ENCODE measurements at places on chromosomes 2 and 18. TPM values are rescaled to one million over a fixed set of nuclear protein-coding genes. Genes with fewer than 3 reads are reported as not detected.

GRCh38 chr2:204449977-204450376 lies 95.3 kb upstream of the PARD3B start:
- no peak for DNase-seq

DNA sequence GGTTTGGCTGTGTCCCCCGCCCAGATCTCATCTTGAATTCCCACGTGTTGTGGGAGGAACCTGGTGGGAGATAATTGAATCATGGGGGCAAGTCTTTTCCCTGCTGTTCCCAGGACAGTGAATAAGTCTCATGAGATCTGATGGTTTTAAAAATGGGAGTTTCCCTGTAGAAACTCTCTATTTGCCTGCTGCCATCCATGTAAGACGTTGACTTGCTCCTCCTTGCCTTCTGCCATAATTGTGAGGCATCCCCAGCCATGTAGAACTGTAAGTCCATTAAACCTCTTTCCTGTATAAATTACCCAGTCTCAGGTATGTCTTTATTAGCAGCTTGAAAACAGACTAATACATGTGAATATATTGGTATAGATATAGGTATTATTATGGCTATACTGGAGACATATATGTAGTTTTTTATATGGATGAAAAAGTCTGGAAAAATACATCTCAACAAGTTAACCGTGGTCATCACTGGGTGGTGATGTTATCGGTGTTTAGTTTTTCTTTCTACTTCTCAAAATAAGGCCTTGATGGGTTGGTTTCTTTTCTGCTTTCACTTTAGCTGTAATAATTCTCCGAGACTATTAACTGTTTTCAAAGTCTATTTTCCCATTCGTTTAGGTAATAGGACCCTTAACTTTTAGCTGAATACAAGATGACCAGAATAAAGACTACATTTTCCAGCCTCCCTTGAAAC lies 39.1 kb upstream of the NCOA1 start:
- DNase-seq: no peak

- DNase-seq: no peak
Observed at GRCh38 chr2:128447538-128447995, 128.9 kb upstream of the HS6ST1 start.

DNA sequence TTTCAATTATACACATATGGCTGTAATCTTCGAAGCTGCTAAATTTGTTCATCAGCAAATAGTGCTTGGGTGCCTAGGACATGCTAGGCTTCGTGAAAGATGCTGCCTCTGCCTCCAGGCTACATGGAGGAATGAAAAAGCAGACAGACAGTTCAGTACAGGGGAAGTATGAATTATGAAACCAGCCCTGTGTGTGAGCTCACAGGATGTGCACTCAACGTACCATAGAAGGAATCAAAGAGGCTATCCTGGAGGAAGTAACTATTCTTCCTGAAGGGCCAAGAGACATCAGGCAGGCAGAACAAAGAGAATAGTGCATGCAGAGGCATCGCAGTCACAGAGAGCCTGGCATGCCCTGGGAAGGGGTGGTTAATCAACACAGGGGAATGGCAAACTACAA lies 61.4 kb downstream of the DYM start:
- no peak for DNase-seq

DNA sequence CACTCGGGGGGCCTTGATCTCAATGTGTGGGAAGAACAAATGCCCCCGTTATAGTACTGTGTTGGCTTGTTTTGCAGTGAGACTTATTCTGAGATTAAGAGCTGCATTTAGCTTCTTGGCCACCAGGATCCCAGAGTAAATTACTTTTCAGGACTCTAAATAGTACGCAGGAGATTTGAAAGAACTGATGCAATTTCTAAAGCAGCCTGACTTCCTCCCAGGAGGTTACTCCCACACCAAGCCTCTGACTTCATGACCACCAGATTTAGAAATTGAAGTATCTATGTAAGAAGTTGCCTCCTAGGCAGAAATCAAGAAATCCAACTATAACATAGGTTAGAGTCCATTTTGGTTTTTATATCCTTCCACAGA lies 67.0 kb downstream of the FEZ2 start:
- no peak for DNase-seq

GRCh38 chr18:49707599-49707998 lies 105.7 kb downstream of the ACAA2 start:
- no peak for DNase-seq

- DNase-seq: no peak
Observed at GRCh38 chr18:59923539-59924196, 23.9 kb downstream of the PMAIP1 start.

DNA sequence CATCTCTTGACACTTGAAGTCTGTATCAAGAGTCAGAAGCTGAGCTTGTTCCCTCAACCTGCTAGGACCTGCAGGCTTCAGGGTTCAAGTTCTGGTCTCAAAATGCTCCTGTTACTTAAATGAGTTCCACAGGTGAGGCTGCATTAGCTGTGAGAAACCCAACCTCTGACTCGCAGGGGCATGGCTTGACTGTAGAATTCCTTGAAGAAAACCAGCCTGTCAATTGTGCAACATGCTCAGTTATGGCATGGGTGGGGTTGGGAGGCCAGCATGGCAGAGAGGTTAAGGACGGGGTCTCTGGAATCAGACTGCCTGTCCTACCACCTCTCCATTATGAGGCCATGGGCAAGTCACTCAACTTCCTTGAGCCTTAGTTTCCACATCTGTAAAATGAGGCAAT lies 235.8 kb downstream of the EN1 start:
- no peak for DNase-seq

DNA sequence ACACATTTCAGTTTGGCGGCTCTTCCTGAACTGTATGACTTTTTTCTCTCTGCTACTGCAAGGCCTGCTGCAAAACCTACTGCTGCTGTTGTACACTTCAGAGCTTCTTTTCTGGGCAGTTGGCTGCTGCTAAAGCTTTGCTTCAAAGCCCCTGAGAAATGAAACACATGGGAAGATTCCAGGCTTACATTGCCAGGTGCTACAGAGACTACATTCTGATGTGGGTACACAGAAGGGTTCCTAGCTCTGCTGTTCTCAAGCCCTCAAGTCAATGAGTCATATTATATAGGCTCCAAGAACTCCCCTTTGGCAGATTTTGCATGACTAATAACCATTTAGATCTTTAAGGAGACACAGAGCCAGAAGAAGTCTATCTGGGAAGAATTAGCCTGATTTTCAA lies 12.9 kb upstream of the PGAP1 start:
- no peak for DNase-seq

DNA sequence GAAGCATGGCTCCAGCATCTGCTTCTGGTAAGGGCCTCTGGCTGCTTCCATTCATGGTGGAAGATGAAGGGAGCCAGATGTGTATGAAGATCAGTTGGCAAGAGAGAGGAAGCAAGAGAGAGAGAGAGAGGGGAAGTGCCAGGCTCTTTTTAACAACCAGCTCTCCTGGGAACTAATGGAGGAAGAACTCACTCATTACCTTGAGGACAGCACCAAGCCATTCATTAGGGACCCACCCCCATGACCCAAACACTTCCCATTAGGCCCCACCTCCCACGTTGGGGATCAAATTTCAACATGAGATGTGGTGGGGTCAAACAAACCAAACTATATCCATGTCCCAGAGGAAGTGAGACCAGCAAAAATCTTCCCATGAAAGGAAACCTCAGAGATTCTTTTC lies 124.8 kb upstream of the SIX2 start:
- no peak for DNase-seq

The UGT1A5 gene
- not detected for polyA plus RNA-seq

The KCNF1 gene
- not detected for polyA plus RNA-seq

The TXNDC2 gene
- polyA plus RNA-seq: not detected

The DNAH6 gene
- polyA plus RNA-seq: 0.56 TPM

The ERFE gene
- polyA plus RNA-seq: not detected

The CRYBA2 gene
- not detected for polyA plus RNA-seq

The TRMT61B gene
- polyA plus RNA-seq: 36.2 TPM

The HNMT gene
- not detected for polyA plus RNA-seq

The TMEM37 gene
- not detected for polyA plus RNA-seq

The GREB1 gene
- polyA plus RNA-seq: not detected
